ENCODE measurements at places on chromosomes 3 and 15. TPM values are rescaled to one million over a fixed set of nuclear protein-coding genes. Genes with fewer than 3 reads are reported as not detected.

The ATP13A5 gene
- not detected for polyA plus RNA-seq

The IL17RD gene
- polyA plus RNA-seq: 1.3 TPM

The SLC35G2 gene
- polyA plus RNA-seq: 5.6 TPM

The MAP1A gene
- 3.4 TPM for polyA plus RNA-seq

The AADACL2 gene
- not detected for polyA plus RNA-seq

GRCh38 chr3:36957862-36958686 is 13.2 kb upstream of the TRANK1 start:
- DNase-seq: no peak

GRCh38 chr3:114789803-114790202 is 357.3 kb downstream of the ZBTB20 start:
- DNase-seq: no peak

GRCh38 chr15:78570710-78571109 is 5.4 kb downstream of the CHRNA5 start:
- DNase-seq: no peak

DNA sequence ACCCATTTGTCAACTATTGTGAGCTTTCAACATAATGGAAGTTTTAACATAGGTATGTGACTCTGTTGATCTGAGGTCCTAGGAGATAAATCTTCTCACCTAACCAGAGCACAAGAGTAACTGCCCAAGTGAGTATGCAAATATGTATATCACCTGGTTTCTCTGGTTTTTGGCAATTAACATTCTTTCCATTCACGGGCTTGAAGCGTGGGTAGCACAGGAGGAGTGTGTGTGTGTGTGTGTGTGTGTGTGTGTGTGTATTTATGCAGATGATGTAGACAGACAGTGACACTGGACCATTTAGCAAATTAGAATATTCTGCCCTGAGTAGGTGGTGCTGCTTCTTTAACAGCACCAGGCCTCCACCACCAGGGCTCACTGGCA is 15.0 kb downstream of the EPHB1 start:
- no peak for DNase-seq

GRCh38 chr15:45130291-45131000 is 652 bp downstream of the DUOX1 start:
- no peak for DNase-seq

Measured in heart right ventricle (tissue), 16 donors.